Head of caudate nucleus (tissue), 42 donors: ENCODE measurements at places on chromosomes 7 and 10.

DNA sequence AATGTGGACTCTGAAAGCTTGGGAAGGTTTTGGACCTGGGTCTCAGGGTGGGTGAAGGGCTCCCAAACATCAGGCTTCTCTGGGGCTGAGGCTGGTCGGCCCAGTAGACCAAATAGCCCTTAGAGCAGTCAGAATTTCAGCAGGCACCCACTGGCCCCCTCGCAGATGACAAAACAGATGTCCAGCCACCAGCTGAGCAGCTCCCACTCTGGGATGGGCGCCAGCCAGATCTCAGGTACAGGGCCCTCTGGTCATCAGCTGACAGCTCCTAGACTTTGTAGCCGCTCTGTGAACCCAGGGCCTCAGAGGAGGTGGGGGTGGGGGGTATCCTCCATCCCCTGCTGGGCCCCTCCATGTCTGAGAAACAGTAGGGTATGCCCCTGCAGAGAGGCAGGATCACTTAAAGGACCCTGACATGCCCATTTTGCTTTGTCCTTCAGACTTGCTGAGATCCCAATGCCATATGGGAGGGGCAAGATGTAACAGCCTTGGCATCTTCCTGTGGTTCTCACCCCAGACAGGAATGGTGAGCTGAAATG is 26.5 kb downstream of the HSPA12A start:
- no peak for DNase-seq

DNA sequence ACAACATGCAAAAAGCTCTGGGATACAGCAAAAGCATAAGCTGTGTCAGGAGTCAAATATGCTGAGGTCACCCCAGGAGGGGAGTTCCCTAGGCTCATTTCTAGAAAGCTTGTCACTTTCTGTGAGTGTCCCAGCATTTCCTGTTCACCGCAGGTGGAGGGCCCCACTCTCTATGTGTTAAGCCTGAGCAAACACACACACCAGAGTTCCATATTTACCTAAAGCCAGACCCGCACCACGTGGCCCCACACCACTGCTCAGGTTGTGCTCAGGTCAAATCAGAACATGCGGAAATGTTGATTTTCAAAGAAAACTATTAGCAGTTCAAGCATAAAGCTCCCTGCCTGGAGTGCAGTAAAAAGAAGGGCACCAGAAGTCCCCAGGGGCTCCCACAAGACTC is 259.6 kb upstream of the PPP2R2D start:
- DNase-seq: no peak

DNA sequence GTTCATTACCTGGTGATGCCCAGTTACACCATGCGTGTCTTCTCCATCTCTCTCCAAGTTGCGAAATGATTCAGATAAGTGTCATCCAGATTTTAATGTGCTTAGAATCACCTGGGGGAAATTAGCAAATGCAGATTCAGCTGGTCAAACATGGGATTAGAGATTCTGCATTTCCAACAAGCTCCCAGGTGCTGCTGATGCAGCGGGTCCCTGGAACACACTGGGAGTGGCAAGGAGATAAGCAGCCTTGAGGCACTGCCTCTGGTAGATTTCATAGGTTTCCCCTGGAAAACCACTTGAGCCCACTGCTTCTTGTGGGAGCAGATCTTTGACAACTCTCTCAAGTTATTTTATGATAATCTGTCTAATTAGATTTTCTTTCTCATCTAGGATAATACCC is 196.0 kb upstream of the C7orf33 start:
- DNase-seq: no peak

DNA sequence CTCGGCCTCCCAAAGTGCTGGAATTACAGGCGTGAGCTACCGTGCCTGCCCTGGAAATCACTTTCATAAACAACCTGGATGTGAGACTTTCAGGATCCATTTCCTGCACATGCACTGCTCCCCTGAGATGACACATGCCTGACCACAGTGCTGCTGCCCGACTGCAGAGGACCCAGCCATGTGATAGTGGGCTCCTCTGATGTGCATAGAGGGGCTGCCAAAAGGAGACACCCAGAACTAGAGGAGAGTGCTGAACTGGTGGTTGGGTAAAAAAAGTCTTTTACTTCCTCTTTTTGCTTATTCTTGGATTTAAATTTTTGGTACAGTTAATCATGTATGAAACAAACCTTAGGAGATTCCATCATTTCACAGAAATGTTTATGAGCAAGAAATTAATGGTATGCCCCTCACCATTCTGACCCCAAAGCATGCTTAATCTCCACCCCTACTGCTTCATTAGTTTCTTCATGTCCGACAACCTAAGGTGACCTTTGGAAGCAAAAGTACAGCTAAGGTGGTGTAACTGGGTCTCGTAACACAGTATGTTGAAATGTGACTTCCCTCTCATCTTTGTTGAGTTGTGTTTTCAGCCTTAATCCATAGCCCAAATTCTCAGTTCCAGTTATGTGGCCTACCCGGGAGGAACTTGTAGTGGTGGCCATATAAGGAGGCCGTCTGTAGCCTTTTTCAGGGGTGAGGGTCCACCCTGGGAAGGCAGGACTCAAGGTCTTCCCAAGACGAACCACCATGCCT is 111.1 kb downstream of the RNF216 start:
- DNase-seq: no peak

- no peak for DNase-seq
These were observed 16.7 kb upstream of the DRGX start for GRCh38 chr10:49412571-49412970.

- DNase-seq: no peak
These were observed 36.8 kb downstream of the WIPF3 start for GRCh38 chr7:29843093-29843492.

GRCh38 chr10:37752334-37752875 is 105.0 kb downstream of the ZNF248 start:
- no peak for DNase-seq

- DNase-seq: no peak
These were observed 72.9 kb downstream of the GNAI1 start for GRCh38 chr7:80207501-80207900.

DNA sequence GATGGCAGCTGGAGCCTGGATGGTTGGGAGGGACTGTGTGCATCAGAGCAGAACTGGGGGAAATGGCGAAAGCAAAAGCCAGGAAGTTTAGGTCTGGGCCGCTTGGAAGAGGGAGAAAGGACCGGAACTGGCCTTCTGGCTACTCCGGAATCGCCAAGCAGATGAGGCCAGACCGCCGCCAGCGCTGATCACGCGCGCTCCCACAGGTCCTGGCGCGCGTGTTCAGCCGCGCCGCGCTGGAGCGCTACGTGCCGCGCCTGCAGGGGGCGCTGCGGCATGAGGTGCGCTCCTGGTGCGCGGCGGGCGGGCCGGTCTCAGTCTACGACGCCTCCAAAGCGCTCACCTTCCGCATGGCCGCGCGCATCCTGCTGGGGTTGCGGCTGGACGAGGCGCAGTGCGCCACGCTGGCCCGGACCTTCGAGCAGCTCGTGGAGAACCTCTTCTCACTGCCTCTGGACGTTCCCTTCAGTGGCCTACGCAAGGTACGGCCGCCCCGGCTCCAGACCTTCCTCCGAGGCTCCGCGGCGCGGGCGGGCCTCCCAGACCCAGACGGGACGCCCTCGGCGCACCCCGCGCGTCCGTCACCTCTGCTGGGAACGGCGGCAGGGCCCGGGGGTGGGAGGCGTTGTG is 2.0 kb downstream of the CYP26C1 start:
- no peak for DNase-seq

DNA sequence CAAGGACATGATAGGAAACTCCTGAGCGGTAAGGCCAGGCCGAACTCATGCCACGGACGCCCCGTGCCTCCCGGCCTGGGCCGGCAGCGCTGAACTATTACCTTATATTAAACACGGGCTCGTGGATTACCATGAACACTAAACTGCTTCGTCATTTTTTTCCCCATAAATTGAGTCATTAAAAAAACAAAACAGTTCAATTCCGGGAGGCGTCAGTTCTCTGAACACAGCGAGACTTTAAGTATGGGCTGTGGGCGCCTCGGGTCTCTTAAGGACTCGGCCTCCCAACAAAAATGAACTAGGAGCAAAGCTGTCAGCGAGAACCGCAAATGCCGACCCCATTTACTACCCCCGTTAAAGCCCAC is 519 bp downstream of the PITRM1 start:
- no peak for DNase-seq

DNA sequence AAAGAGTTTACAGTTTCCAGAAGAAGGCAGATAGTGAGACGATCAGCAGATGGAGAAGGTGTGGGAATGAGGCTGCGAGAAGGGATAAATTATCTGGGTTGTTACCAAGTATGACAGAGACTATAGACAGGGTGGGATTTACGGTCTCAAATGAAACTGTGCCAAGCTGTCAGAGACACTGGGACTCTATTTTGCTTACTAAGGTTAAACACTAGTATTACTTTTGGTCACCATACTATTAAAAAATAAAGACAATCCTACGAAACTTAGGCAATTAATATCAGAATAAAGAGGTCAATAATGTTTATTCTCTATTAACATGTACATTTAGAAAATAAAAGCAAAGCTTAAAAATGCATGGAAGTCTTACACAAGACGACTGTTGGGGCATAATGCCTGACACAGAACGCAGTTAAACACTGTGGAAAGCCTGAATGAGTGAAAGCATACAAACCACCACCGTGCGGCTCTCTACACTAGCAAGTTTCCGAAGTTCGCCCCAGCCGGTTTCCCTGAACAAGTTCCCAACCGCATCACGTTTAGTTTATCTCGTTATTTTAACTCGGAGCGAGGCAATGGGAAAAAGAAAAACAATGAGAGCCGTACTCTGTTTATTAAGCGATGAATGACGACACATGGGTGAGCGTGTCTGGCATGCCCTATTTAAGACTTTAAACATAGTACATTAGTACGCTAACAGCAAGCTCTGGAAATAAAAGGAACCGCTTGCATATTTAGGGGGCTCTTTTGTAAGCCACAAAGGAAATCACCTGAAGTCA is 909 bp upstream of the CC2D2B start:
- DNase-seq: peak; percentile 44

DNA sequence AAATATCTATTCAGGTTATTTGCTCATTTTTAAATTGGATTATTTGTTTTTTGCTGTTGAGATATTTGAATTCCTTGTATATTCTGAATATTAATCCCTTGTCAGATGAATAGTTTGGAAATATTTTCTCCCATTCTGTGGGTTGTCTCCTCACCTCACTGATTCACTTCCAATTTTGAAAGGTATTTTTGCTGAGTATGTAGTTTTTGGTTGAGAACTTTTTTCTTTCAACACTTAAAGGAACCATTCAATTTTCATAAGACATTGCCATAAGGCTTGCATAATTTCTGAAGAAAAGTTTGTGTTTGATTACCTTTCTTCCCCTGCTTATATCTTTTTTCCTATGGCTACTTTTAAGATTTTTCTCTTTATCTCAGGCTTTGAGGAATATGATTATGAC is 8.9 kb upstream of the SCRN1 start:
- no peak for DNase-seq

DNA sequence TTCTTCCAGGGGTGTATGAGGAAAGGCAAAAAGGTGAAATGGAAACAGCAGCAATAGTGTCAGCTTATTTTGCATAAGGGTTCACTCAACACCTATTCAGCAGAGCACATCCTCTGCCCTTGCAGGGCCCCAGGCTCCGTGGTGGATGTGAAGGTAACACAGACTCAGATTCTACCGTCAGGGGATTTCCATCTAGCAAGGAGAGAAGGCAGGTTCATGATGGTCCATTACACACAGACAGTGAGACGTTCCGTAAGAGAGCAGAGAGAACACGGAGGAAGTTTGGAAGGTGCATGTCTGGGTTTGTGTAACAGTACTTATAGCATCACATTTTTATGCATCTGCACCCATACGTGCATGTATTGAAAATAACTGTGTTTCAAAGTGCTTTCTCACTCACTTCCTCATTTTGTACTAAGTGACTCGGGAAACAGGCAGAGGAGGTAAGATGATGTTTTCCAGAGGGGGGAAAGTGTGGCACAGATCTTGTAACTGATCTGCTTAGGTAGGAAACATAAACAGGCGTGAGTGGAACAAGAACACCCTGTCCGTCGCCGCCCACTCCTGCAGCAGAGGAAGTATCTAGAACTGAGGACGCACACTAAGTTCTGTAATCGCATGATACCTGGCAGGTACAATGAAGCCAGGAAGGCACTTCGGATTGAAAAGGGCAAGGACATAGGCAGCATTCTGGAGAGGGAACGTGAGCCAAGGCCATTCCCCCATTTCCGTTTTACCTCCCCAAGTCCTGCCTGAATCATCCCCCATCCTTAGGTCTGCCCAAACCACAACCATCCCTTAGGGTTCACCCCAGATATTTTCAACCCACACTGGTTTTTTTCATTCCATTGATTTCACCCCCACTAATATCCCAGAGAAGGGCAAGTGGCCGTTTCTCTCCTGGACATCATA is 1.0 kb upstream of the ENO4 start:
- DNase-seq: no peak

DNA sequence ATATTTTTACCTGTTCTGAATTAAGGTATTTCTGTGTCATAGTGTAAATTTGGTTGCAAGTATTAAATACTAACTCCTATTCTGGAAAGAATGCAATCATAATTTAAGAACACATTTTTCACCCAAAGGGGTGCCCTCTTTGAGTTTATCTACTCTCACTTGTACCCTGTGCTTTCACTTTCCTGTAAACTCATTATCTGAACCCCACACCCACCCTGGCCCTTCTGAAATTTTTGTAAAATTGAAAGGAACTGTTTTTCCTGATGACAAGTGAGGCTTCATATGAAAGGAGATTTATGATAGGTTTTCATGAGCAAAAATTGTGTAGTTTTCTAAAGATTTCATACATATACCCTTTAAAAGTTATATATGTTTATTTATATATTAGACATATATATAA is 134.5 kb downstream of the WNT2 start:
- no peak for DNase-seq

GRCh38 chr7:50197549-50197948 is 104.5 kb upstream of the ZPBP start:
- no peak for DNase-seq

- no peak for DNase-seq
These were observed 6.6 kb downstream of the C10orf90 start for GRCh38 chr10:126663880-126664279.

DNA sequence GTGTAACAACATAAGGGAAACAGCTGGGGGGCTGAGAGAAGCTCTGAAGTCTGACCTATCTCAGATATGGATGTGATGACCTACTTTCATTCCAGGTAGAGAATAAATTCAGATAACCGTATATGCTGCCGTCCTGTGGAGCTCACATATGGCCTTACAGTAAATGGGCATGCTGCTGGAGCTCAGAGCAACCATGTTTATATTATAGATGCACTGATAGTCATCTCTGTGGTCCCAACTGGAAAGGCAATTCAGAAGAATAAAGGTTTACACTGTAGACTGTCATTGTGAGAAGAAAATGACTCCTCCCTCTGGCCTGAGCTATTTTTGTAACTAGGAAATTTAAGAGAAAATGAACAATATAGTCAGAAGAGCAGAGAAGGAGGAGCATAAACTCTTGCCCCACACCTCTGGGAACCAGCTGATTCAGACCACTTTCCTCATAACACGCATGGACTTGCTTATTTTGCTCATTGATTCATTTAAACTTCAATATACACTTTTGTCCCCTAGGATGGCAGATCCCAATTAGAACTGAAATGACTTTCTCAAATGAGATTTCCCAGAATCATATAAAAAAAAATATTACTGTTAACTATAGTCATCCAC is 69.9 kb upstream of the NXPH1 start:
- no peak for DNase-seq
